ENCODE measurements at places on chromosomes 7 and 10. TPM values are rescaled to one million over a fixed set of nuclear protein-coding genes. Genes with fewer than 3 reads are reported as not detected.

The HNRNPH3 gene
- total RNA-seq, result 106 TPM

DNA sequence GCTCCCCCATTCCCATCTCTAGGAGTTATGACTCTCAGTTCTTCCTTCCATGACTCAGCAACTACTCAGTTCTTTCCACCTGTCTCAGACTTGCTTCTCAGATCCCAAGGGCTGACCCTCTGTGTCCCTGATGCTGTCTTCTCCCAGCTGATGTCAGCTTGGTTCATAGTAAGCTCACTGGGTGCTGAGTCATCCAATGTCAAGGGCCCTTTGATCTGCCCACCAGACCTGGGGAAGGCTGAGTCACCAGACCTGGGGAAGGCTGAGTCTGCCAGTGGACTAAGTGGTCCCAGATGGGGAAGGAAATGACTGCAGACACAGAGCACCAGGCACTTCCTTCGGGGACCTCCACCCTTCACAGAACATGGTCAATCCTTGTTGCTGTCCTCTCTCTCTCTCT is 76.1 kb upstream of the ZEB1 start:
- DNase-seq, result no peak

DNA sequence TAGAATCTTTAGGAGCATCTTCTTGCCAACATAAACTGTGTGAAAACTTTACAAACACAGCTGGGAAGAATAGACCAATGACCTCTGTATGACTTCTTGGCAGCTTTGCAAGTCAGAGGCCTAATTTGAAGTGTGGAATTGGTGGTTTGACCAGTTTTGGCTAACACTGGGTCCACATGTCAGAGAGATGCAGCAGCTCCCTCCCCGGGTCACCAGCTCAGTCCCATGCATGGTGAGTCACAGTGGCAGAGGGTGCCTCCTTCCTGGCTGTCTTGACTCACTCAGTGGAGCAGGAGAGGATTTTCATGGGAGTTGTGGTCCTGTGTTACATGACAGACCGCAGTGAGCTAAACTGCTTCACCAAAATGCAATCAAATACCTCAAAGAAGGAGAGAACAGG is 8.2 kb upstream of the STARD3NL start:
- DNase-seq, result peak; percentile 74

The ZNF487 gene
- 5.2 TPM for total RNA-seq

The CDHR3 gene
- total RNA-seq, result 3.8 TPM

DNA sequence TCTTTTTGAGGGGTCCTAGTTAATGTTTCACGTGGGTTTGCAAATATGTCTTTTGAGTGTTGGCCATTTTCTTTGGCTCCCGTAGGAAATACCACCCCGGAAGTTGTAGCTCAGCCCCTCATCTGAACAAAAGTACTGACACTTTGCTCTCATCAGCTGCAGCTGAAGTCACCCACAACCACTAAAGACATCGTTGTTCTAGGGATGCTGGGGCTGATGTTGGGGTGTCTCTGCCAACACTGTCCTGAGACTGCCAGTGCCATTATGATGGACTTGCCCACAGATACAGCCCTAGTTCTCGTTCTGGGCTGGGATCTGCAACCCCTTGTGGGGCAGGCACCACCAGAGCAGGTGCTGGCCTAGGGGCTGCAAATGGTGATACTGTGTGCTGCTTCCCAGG is 82.6 kb upstream of the ARHGAP21 start:
- DNase-seq, result no peak

DNA sequence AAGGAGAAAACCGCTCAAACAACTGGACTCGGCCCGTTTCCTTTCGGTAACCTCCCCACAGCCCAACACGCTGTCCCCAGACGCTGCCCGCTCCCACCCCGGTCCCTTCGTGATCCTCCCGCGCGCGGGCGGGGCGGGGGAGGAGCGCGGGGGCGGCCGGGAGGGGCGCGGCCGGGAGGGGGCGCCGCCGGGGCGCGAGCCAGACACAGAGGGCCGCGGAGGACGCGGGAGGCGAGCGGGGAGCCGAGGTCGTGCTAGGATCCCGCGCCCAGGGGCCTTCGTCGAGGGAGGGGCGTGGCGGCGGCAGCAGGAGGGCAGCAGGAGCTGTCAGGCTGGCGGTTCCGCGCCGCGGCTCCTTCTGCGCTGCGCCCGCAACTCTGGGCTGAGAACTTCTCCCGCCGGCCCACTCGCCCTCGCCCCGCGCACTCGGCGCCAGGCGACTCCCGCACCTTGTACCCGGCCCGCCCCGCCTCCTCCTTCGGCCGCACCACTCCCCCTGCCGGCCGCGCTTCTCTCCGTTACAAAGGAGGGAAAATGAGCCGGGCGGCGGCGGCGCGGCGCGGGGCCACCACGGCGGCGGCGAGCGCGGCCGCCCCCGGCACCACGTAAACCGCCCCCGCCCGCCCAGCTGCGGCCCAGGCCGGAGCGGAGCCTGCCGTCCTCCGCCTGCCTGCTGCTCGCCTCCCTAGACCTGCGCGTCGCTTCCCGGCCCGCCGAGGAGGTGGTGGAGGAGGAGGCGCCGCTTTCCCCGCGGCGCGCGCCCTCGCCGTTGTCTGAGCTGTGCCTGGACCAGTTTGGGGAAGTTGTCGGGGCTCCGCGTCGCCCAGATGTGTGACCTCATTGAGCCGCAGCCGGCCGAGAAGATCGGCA is at the start of gene CDK14:
TSS of gene CDK14 (plus strand) at position 521 of the 870 bp plus-strand sequence. CDS start at position 828, 307 bp downstream.
- DNase-seq, result peak; percentile 95

The COL13A1 gene
- total RNA-seq, result 9.3 TPM

- peak; percentile 91 for DNase-seq
These were observed 82.1 kb upstream of the PDGFA start for GRCh38 chr7:601595-602340.

- no peak for DNase-seq
These were observed 78.5 kb upstream of the CTTNBP2 start for GRCh38 chr7:117951691-117952280.

DNA sequence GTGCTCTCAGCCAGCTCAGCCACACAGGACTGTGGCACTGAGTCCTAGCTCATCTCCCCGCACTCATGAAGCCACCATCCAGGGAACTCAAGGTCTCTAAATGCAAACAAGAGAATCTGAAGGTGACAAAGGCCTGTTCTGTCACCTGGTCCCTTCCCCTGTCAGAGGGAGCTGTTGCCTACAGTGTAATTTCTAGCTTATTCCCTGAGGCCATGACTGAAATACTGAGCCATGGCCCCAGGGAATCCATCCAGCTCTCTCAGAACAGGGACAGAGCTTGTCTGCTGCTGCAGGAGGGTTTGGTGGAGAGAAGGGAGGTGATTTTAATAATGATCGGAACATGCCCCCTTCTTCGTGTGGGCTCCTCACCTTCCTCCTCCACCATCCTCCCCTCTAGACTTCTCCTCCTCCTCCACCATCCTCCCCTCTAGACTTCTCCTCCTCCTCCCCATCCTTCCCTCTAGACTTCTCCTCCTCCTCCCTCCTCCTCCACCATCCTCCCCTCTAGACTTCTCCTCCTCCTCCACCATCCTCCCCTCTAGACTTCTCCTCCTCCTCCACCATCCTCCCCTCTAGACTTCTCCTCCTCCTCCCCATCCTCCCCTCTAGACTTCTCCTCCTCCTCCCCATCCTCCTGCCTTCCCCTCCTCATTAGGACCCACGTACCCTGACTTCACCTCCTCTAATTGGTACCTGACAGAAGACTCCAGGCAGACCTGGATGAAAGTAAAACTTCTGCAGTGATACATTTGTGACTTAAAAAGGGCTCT is 338.0 kb upstream of the MKI67 start:
- peak; percentile 75 for DNase-seq

DNA sequence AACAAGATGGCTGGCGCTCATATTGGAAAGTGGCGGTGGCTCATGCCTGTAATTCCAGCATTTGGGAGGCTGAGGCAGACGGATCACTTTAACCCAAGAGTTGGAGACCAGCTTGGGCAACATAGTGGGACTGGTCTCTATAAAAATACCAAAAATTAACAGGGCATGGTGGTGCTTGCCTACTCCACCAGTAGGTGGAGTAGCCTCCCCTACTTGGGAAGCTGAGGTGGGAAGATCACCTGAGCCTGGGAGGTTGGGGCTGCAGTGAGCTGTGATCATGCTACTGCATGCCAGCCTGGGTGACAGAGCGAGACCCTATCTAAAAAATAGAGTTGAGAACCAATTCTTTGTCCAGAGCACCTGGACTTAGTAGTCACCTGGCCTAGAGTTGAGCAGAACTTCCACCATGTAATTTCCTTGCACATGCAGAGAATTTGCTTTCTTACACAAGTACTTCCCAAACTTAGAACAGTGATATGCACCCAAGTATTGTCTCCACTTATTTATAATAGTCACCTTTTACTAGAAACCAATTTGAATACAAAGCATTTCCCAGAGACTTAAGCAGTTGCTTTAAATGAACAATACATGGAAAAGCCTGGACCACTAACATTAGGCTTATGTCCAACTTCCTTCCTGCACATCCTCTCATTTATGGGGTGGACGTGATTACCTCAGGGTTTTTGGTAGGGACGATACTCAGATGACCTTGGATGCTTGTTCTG is 15.9 kb downstream of the LAMB4 start:
- DNase-seq, result no peak

The ZNF511 gene
- 28.5 TPM for total RNA-seq

The CEP41 gene
- total RNA-seq, result 6.6 TPM

- DNase-seq, result no peak
These were observed 53.1 kb upstream of the COBL start for GRCh38 chr7:51369746-51370145.

- DNase-seq, result no peak
These were observed 4.1 kb downstream of the PRSS2 start for GRCh38 chr7:142774826-142775225.

GRCh38 chr7:84228526-84228925 is 33.9 kb upstream of the SEMA3A start:
- no peak for DNase-seq

GRCh38 chr7:116316838-116317628 is 106.7 kb downstream of the TES start:
- DNase-seq, result peak; percentile 55

- peak; percentile 77 for DNase-seq
These were observed 38.9 kb downstream of the DNAJB12 start for GRCh38 chr10:72315611-72316385.

- DNase-seq, result no peak
These were observed 20.2 kb downstream of the CALML3 start for GRCh38 chr10:5545011-5545410.

The SEMA3E gene
- total RNA-seq, result 35.0 TPM

- DNase-seq, result no peak
These were observed 19.6 kb upstream of the PRKAG2 start for GRCh38 chr7:151896486-151896885.

DNA sequence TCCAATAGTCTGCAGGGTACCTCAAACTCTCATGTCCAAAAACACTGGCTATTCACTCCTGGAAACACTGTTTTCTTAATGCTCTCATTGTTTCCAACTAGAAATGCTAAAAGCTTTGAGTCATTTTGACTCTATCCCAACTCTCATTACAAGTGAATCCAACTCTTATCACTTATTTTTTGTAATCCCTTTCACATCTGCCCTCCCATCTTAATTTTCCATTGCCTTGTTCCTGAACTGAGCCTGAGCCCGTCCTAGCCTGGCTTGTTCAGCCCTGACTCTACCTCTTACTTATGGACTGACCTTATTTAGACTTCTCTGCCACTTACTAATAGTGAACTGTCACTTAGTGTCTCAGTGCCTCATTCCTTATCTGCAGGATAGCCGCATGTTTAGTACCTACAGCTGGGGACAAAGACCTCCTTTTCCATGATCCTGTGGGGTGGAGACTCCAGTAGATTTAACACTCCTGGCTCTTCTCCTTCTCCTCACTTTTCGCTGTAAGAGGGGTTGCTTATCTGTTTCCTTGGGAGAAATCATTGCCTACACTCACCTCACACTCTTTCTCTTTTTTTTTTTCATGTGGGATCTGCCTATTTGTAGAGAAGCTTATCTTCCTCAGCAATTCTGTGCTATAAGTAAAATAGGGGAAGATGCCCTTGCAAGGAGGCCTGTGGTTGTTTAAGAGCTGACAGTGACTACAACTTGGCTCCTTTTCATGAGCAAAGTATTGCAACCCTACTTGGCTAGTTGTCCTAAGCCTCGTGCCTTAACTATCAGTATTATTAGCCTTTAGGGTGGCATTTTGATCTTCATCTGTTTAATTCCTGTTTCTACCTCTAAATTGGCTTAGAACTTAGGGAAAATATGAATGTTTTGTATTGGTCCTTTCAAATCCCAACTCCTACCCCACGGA is 56.4 kb downstream of the SLC16A12 start:
- no peak for DNase-seq

- DNase-seq, result no peak
These were observed 84.0 kb downstream of the HIPK2 start for GRCh38 chr7:139693651-139694388.

The TSPAN12 gene
- total RNA-seq, result 14.3 TPM

DNA sequence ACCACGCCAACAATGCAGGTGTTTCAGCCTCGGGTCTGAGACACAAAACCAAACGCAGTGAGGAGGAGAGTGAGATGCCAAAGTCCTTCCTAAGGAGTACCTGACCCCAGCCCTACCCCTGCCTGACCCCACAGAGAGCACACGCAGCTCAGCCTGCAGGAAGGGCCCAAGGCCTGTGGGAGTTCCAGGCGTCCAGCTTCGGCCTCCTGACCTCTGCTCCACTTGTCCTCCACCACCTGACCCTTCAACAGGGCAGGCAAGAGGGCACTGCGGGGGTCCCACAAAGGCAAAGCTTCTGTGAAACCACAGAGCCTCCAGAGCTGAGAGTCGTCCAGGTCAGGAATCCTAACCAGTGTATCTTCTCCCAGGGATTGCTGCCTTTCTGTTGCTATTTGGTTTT is 122.0 kb upstream of the PPP2R2D start:
- DNase-seq, result no peak

The CRYGN gene
- 0.84 TPM for total RNA-seq

DNA sequence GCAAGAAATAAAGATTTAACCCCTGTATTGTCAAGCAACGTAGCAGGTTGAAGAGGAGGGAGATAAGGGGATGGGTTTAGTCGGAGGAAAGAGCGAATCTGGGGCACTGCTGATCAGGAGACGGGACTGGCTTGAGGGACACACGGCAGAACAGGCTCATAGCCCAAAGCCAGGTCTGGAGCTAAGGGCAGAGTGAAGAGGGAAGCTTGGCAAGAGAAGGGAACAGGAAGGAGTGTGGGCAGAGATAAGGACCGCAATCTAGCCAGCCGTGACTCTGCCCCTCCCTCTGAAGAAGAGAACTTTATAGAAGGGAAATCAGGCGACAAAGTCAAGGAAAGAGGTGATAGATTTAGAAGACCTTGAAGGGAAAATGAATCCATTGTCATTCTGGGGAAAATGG is 67.6 kb downstream of the CAV1 start:
- no peak for DNase-seq

- DNase-seq, result no peak
These were observed at the start of gene ODAD2 for GRCh38 chr10:27998954-27999275. TSS of gene ODAD2 (minus strand) at chr10:27999079. CDS start at chr10:27995142, 3,937 bp downstream.

- DNase-seq, result no peak
These were observed 183.3 kb downstream of the SEMA3E start for GRCh38 chr7:83465643-83466042.

GRCh38 chr7:144787127-144787526 is 48.7 kb downstream of the TPK1 start:
- no peak for DNase-seq

The MYL10 gene
- total RNA-seq, result not detected

- no peak for DNase-seq
These were observed 89.1 kb upstream of the AGR3 start for GRCh38 chr7:16970732-16971482.

GRCh38 chr7:157758468-157759245 is 421.9 kb downstream of the DNAJB6 start:
- DNase-seq, result peak; percentile 21

The EPO gene
- not detected for total RNA-seq

The TMEM213 gene
- total RNA-seq, result not detected

GRCh38 chr10:66981361-66982052 is 55.7 kb downstream of the LRRTM3 start:
- no peak for DNase-seq

Measured in aorta (tissue), 5 donors.